ENCODE measurements at places on chromosomes 7 and 10. TPM values are rescaled to one million over a fixed set of nuclear protein-coding genes. Genes with fewer than 3 reads are reported as not detected.

The CTNNA3 gene
- not detected for total RNA-seq

The GSTO2 gene
- total RNA-seq = 2.1 TPM

The SSBP1 gene
- total RNA-seq = 245 TPM

The ZFYVE27 gene
- total RNA-seq = 22.6 TPM

DNA sequence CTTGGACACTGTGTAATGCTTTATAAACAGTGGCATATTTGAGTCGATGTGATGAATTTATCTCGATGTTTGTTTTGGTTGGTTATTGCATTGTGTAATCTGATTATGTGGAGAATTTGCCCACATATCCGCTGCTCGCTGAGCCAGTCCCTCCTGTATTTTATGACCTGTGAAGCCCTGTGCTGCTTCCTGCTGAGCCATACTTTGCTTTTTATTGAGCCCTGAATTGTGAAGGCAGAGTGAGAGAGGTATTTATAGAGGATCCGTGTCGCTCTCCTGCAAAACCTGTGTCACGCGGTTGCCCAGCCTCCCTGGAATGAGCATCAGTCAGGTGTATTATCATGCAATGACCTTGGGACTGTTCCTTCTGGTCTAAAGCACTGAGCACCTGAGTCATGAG, 253.7 kb downstream of the ARHGAP21 start:
- no peak for DNase-seq

DNA sequence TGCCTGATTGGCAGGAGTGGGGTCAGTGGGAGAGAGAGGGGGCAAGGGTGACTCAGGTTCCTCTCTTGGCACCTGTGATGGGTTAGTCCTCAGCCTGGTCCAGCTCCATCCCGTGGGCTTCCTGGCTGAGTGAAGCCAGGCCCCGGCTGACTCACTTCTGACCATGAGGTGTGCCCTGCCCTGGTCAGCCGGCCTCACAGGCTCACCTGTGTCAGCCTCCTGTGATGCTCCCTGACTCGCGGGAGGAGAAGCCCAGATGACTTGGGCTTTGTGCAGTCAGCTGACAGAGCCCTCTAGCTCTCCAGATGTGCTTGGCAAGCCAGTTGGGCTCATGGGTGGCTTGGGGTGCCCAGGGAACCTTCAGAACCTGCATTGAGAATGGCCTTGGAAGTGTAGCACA, 16.0 kb upstream of the PPIF start:
- DNase-seq = peak; percentile 56

DNA sequence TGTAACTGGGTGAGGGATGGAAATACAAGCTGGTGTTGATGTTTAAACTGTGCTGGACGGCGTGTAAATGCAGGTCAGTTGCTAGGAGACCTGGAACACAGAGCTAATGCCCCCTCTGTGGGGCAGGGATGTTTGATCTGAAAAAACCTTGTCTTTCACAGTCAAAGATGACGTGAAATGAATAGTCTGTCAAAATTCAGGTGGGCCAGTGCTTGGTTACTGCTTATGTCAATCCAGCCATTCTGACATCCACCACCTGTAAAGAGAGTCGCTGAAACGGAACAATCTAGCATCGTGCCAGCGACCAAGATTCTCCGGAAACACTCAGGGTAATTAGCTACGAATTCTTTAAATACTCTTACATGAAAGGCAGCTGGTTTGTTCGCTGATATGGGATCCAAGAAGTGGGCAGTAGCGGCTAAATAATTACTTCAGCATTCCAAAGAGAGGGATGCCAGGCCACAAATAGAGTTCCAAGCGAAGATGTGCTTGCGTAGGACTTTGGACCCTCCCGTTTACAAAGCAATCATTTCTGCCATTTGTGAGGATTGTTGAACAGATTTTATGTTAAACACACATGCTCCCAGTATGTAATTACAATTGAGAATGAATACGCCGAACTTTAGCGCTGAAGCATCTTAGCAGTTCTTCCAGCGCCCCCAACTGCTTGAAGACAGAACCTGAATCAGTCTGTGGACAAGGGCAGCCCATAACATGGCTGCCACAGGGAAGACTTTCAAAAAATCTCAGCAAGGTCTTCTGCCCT, 7.3 kb upstream of the ASB4 start:
- DNase-seq = peak; percentile 22

DNA sequence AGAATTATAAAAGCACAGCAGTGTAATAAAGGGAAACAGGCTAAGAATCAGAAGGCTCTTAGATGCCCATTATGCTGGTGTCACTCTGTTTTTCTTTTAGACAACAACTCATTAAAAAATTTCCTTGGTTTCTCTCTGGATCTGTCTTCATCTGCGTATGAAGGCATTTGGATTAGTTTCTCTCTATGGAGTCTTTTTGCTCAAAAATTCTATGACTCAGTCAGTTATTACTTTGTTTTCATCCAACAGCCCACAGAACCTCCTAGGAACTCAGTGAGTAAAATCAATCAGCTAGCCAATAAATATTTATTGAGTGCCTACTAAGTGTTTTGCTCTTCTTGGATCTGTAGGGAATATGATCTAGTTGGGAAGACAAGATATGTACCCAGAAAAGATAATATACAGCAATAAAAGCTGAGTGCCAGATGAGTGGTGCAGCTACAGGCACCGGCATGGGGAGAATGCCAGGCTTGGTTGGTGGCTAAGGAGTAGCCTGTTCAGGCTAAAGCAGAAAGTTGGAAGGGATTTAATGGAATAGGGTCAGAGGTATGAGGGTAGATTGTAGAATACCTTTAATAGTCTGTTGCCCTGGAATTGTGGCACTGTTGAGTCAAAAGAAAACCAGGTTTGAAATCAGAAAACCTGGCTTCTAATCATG, 156.2 kb downstream of the LRRC4 start:
- no peak for DNase-seq

GRCh38 chr10:3793553-3793952, 8.5 kb upstream of the KLF6 start:
- no peak for DNase-seq

DNA sequence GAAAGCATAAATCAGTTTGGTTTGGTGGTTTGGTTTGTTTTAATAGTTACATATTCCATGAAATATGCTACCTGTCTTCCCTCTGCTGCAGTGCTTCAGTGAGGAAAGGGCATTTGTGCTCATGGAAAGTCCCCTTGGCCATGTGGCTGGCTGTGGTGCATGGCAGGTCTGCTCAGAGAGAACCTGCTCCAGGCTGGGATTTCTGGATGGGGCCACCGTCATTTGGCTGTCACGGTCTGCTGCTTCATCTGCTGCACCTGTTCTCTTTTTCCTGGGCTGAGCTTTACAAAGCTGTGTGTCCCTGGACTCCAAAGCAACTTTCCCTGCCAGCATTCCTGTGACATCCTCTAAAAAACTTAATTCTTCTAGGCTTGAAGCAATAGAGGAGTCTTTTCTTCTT, 8.9 kb downstream of the CDK14 start:
- no peak for DNase-seq

DNA sequence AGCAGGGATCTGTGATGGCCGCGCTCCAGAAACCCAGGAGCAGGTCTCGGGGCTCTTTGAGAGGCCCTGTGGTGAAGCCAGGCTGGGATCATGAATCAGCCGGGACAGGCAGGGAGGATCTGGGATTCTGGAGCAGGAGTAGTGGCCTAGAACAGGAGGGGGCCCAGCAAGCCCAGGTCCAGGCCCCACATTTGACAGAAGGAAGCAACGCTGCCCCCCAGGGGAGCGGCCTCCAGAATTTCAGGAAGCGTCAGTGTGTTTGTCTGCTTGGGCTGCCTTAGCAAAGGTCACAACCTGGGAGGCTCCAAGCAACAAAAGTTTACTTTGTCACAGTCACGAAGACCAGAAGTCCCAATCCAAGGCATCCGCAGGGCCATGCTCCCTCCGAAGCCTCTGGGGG, 36.8 kb downstream of the CLRN3 start:
- DNase-seq = no peak

GRCh38 chr10:119859420-119860258, 13.0 kb downstream of the MCMBP start:
- no peak for DNase-seq

GRCh38 chr10:15046626-15047025, 2.9 kb downstream of the OLAH start:
- DNase-seq = no peak

- DNase-seq = no peak
Measured at GRCh38 chr7:96685353-96685752, 24.3 kb downstream of the SEM1 start.

- peak; percentile 6 for DNase-seq
Measured at GRCh38 chr7:69599286-69599954, 1.1 kb downstream of the AUTS2 start.

- peak; percentile 4 for DNase-seq
Measured at GRCh38 chr7:12719141-12719919, 31.9 kb downstream of the ARL4A start.

DNA sequence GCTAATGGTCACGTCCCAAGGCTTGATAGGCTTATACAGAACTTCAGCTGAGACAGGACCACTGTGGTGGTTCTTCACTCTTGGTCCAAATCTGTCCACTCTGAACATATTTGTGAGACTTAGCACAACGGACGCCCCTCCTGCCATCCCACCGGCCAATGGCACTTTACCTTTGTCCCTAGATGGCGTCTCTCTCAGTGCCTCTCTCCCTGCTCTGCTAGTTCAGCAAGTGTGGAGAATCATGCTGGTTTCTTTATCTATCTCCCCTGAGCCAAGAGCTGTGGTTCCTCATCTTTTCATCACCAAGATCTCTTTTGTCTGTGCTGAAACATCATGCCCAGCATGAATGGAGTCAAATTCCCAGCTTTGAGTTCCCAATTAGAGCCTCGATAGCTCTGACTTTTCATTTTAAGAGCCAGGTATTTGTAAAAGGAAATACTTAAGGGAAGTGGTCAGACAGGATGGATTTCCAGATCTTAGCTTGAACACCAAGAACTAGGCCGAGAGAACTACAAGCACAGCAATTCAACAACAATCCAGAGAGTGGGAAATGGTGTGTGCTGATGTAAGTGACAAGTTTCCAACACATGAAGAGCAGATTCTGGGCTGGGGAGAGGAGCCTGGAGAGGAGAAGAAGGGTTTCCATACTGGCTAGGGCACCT, 69.5 kb downstream of the ZNF800 start:
- DNase-seq = no peak

DNA sequence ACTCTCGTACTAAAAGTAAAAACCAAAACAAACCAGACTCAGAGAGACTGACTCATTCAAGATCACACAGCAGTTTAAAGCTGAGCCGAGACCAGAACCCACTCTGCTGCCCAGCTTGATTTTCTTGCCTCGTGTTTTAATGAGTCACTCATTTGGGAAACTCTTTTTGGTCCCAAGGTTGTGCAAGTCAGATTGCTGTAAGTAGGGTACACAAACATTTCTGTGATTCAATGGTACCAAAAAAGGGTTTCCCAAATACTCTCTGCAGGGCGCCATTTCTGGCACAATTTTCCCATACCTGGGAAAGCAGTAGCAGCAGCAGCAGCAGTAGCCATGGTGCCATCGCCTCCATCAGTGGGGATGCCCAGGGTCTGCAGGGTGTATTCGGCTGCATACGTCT, 69.9 kb downstream of the ASAH2B start:
- DNase-seq = no peak

- no peak for DNase-seq
Measured at GRCh38 chr10:11395581-11396310, 215.7 kb downstream of the USP6NL start.

Measured in activated CD4-positive, alpha-beta T cell treated with anti-CD3 and anti-CD28 coated beads for 36 hours (primary cell).